ENCODE measurements at places on chromosomes 2 and 18. TPM values are rescaled to one million over a fixed set of nuclear protein-coding genes. Genes with fewer than 3 reads are reported as not detected.

Gene RAD51AP2
- not detected for total RNA-seq

Gene SERPINB10
- 0.27 TPM for total RNA-seq

Gene ANKRD53
- total RNA-seq = 1.9 TPM

Gene TGFA
- total RNA-seq = 0.27 TPM

Gene CAPN14
- 1.9 TPM for total RNA-seq

Gene SERPINB3
- not detected for total RNA-seq

Gene BUB1
- 6.2 TPM for total RNA-seq

Gene KCNG2
- 14.8 TPM for total RNA-seq

Gene IL1A
- total RNA-seq = under 0.01 TPM

Gene DSG3
- not detected for total RNA-seq

Gene AGBL5
- total RNA-seq = 38.0 TPM

Gene STAT4
- total RNA-seq = 5.9 TPM

Gene LOXHD1
- total RNA-seq = under 0.01 TPM

Gene SLC5A7
- total RNA-seq = not detected

Gene NOTO
- not detected for total RNA-seq

Gene LAMA3
- 2.4 TPM for total RNA-seq

Gene PPP1R1C
- total RNA-seq = not detected

Gene TYMS
- 22.6 TPM for total RNA-seq

Gene PSMA8
- under 0.01 TPM for total RNA-seq

Gene ANKRD62
- not detected for total RNA-seq

All from hematopoietic multipotent progenitor cell (in vitro differentiated cells).